ENCODE measurements at places on chromosomes 12 and 14.

DNA sequence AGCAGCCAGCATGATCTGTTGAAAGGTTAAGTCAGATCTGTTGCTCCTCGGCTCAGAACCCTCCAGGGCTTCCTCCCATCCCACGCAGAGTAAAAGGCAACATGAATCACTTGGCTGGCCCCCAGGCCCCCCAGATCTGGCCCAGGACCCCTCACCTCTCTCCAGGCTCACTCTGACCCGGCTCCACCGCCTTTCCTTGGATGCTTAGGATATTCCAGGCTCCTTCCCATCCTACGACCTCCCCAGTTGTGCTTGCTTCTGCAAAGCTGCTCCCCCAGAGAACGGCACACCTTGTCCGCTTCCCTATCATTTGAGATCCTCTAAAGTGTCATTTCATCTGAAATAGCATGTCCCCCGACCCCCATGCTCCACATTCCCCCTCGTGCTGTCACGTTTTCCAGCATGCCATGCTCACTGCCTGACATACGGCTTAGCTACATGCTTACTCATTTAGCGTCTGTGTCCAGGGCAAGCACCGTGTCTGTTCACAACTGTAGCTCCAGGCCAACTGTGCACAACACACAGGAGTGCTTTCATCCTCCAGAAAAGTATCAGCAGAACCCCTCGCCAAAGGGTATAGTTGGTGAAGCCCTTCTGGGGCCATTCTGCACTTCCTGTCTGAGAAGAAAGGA, 33.6 kb upstream of the BDKRB2 start:
- DNase-seq = no peak

DNA sequence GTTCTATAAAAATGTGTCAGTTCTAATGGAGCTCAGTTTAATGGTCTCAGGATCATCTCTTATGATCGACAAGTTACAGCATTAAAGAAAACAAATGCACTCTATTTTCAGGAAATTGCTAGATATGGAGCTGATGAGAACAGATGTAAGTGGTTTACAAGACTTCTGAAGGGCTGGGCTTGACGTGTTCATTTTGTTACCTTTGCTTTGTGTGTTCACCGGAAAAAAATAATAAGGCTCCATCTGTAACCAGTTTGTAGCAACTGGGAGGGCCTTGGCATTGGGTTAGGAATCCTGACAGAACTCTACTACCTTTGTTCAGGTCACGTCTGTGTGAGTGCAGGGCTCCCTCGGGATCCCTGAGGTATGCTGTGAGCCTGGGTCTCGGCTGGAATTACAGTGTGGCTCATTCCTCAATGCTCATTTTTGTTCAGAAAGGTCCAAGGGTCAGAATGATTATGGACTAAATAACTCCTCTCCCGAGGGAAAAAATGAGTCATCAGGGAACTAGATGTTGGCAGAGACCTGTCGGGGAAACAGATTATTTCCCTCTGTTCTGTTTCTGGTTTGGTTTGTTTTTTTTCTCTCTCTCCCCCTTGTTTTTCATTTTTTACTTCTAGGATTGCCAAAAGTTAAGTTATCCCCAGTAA, 158.0 kb downstream of the SLC5A8 start:
- DNase-seq = peak; percentile 90

- DNase-seq = no peak
Measured at GRCh38 chr12:103114296-103115055, 157.0 kb downstream of the ASCL1 start.

DNA sequence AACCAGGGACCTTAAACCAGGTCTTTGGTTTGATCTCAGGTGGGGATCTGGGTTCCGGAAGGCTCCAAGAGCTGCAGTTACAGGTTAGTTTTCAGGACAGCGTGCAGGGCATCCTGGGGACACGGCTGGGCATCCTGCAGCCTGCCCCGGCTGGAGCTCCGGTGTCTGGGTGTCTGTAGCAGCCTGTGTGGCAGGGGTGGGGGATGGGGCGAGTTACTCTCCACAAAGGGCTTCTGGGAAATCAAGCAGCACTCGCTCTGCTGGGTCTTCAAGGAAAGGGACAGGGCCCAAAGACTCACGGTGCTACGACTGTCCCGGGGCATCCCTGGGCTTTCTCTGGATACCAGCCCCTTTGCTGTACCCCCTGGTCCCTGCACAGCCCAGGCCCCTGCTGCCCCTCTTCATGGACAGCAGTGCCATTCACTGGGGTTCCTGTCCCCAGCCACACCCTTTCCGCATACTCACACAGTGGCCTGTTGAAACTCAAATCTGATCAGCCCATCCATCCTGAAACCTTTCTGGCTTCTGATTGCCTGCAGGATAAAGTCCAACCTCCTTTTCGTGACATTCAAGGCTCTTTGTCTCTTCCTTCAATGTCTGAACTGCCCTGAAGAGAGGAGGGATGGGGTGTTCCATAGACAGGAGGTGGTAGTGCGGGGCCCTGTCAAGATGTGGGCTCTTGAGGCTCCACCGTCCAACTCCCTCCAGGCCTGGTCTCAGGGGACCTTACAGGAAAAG, 22.2 kb upstream of the PPP1R13B start:
- no peak for DNase-seq

- no peak for DNase-seq
Measured at GRCh38 chr14:33163109-33163508, 224.4 kb downstream of the NPAS3 start.

GRCh38 chr14:99507860-99508640, 26.8 kb downstream of the CCNK start:
- DNase-seq = no peak

DNA sequence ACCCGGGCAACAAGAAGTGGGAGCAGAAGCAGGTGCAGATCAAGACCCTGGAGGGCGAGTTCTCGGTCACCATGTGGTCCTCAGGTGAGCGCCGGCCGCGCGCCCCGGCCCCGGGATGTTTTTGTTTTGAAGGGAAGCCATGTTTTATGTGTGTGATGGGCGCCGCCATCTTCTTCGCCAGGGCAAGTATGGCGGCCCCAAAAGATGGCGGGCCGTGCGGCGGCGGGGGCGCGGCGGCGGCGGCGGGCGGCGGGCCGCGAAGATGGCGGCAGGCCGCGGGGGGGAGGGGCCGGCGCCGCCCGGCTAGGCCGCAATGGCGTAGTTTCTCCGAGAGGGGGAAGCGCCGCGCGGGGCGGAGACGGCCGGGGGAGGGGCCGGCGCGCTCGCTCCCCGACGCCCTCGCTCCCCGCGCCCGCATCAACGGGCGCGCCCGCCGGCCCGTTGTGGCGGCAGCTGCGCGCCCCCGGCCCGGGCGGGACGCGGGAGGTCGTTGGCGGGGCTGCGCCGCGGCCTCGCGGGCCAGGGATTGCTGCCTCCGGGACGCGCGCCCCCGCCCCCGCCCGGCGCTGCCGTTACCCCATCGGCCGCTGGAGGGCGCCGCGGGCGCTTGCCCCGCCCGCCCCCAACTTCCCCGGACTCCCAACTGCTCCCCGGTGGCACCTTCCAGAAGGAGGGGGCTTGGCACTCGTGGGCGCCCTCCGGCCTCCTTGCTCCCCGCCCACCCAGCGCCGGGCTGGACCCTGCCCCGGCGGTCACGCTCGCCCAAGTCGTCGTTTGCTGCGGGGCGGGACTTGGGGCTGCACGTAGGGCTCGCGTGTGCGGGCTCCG, 1.1 kb downstream of the YY1 start:
- DNase-seq = peak; percentile 85

DNA sequence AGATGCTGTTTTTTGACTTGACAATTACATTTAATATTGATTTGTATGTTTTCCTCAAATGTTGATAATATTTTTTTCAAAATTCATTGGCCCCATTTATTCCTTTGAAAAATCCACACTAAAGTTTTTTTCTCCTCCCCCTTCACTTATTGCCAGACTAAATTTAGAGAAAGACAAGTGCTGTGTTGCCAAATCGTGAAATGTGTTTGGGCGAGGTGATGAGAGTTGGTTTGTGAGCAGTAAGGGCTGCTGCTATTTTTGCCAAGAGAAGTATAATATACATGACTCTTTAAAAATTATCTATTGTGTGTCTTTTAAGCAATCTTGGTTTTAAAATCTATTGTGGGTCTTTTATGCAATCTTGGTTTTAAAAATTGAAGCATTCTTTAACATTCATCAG, 188.9 kb downstream of the PPFIA2 start:
- no peak for DNase-seq

GRCh38 chr12:125804660-125805059, 739.4 kb downstream of the AACS start:
- DNase-seq = no peak

DNA sequence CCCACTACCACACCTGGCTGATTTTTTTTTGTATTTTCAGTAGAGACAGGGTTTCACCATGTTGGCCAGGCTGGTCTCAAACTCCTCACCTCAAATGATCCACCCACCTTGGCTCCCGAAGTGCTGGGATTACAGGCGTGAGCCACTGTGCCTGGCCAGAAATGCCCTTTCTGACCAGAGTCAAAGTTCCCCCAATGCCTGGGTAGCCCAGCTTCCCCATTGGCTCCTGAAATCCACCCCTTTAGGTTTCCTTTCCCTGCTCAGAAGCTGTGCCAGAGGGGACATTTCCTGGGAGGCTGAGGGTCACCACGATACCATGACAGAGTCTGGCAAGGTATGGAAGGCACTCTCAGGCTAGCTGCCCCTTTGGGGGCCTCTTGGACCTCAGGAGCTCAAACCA, 3.5 kb downstream of the GSTZ1 start:
- DNase-seq = no peak

- DNase-seq = no peak
Measured at GRCh38 chr12:93407963-93408283, 30.2 kb downstream of the NUDT4 start.

DNA sequence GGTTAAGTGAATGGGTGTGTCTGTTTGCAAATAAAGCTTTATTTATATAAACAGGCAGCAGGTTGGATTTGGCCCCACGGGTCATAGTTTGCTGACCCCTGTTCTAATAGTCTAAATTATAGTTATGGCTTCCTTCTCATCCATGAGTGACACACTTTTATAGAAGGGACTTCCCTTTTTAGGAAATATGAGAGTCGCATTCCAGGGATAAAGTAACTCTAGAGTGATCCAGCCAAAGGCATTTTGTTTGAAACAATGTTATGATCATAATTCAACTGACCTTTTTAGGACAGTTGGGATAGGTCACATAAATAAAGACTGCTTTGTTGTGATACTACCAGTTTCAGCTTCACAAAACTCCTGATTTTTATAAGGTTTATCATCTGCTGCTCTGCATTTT, 87.9 kb downstream of the ALX1 start:
- DNase-seq = no peak

- no peak for DNase-seq
Measured at GRCh38 chr12:54387114-54387467, 2.6 kb upstream of the ZNF385A start.

DNA sequence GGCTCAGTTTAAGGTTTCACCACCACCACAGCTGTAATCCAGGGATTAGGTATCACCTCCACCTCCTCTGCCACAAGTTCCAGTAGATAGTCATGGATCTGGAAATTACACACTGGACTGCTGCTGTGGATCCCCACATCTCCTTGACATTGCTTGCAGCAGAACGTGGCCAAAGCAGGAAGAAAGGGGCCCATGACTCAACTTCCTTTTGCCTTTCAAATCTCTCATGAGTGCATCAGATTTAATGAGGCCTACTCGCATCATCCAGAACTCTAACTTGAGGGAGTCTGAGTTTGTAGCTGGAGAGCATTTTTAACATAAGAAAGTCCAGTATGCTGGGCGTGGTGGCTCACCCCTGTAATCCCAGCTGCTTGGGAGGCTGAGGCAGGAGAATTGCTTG, 29.2 kb upstream of the TMED10 start:
- no peak for DNase-seq

GRCh38 chr12:13097491-13098011, 5.9 kb downstream of the GSG1 start:
- DNase-seq = no peak

- DNase-seq = no peak
Measured at GRCh38 chr14:77214216-77214615, 32.6 kb downstream of the TMEM63C start.

DNA sequence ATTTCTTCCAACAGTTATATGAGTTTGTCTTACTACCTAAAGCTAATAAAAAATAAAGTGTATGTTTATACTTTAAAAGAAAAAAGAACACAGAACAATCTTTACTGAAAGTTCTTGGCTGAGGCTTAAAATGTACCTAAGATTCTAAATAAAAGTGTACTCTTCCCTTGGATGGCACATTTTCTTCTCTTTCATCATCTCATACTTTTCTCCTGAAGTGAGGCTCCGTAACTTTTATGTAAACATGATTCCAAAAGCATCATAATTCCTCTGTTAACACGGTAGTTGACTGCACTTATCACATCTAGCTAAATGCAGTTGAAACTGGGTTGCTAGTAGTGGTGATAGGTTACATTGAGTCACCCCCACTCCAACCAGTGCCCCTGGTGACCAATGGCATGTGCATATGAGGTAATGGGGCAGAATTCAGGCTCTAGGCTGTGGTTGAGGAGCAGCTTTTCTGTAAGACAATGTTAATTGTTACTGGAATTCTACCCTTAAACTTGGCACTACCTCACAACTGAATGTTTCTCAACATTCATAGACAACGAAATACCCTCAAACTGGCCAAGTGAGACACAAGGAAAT, 38.4 kb downstream of the WASHC3 start:
- no peak for DNase-seq

DNA sequence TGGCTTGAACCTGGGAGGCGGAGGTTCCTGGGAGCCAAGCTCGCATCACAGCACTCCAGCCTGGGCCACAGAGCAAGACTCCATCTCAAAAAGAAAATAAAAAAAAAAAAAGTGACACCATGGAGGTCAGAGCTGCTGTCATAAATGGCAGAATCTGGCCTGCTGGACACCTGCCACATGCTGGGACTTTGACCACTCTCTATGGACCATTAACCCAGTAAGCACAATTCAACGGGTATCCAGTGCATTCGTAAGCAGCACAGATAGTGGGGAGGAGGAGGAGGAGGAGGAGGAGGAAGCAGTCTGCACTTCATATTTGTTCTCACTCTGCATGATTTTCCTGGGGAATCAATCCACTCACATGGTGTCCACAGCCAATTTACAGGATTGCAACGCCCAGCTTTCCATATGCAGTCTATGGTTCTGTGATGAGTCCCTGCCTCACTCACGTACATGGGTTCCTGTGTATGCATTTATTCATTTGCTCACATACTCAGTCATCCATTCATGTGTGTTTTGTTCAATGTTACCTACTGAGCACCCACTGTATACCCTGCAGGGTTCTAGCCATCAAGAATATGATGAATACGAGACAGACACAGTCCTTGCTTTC, 326.8 kb downstream of the GLT1D1 start:
- no peak for DNase-seq

DNA sequence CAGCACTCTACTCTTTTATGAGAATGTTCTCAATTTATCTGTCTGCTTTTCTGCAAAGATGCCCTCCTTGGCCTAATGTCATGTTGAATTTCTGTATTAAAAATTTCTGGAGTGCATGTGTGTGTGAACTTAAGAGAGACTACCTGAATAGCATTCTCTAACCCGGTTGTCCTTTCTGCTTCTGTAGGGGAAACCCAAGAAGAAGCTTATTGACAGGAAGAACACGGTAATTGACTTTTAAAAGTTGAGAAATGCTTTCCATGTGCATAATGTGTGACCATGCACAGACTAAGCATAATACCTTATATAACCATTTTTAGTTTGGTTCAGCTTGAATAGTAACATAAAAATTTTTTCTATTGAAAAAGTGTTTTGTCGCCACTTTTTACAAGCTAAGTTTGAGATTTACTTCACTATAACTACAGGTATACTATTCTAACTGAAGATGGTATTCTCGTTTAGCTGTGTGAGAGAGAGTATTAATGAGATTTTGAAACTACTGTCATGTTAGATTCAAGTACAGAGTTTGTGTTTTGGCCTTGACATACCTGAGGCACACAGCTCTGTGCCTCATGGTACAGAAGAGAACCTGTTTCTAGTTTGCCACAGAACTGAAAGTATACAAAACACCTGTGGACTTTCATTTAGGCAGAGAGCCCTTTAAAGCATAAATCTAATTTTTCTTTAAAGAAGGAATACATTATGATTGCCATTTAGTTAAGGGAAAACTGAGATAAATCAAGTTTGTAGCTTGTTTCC, 96.8 kb downstream of the TTLL5 start:
- DNase-seq = no peak

All from SW480 (cell line).